ENCODE measurements at places on chromosomes 3 and 15.
A peak's percentile ranks its signal among the peaks of the same experiment; 100 is the strongest.

DNA sequence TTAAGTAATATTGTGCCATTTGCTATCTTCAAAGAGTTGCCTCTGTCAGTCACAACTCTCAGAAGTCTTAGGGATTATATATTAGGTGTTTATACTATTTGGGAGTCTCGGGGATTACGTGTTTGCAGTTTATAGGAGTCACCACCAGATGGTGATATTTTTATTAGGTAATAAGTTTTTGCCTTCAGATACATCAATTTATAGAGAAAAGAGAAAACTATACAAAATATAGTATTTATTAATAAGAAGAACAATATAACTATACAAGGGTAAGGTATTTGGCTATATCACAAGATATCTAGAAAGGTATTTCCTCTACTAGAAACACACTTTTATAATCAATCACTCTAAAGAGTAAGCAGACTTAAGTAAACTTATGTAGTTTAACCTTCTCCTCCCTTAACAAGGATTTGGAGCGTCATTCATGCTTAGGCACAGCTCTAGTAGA, 10.7 kb upstream of the DHX36 start:
- peak; percentile 68 for DNase-seq

GRCh38 chr15:95911570-95912279, 418.8 kb upstream of the NR2F2 start:
- no peak for DNase-seq

- DNase-seq, result peak; percentile 14
Observed at GRCh38 chr3:167876620-167877281, 141.2 kb downstream of the SERPINI1 start.

GRCh38 chr15:81227716-81228115, 31.0 kb downstream of the IL16 start:
- DNase-seq, result no peak

- DNase-seq, result no peak
Observed at GRCh38 chr15:87826119-87826747, 430.3 kb downstream of the NTRK3 start.

DNA sequence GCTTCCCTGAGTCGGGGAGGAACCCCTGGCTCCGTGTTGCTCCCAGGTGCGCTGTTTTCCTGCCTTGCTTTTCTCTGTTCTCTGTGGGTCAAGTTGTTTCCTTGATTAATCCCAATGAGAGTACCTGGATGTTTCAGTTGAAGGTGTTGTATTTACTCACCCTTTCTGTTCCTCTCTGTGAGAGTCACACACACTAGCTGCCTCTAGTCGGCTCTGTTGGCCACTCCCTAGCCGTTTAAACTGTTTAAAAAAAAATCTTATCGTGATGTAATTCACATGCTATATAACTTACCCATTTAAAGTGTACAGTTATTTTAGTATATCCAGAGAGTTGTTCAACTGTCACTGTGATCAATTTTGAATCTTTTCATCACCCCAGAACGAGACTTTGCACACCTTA, 74.0 kb downstream of the AKAP13 start:
- no peak for DNase-seq

GRCh38 chr15:94026458-94027304, 204.7 kb upstream of the MCTP2 start:
- no peak for DNase-seq

GRCh38 chr3:175150812-175151401, 291.8 kb downstream of the NAALADL2 start:
- no peak for DNase-seq

DNA sequence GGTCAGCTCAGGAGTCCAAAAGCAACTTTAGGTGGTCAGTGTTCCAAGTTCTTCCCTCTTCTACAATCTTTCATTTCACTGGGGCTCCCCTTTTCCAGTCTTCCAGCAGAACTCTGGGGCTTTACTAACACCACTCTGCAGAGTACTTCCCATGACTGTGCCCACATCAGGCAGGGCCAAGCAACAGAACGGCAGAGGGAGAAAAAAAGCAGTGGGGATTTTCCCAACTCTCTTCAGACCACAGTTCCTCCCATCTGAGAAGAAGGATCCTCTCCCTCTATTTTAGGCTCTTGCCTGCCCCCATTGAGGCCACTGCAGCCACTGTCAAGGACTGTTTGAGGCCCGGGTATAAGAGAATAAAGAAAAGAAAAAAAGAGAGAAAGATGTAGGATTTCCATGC, 70.7 kb downstream of the TTBK2 start:
- DNase-seq, result no peak

DNA sequence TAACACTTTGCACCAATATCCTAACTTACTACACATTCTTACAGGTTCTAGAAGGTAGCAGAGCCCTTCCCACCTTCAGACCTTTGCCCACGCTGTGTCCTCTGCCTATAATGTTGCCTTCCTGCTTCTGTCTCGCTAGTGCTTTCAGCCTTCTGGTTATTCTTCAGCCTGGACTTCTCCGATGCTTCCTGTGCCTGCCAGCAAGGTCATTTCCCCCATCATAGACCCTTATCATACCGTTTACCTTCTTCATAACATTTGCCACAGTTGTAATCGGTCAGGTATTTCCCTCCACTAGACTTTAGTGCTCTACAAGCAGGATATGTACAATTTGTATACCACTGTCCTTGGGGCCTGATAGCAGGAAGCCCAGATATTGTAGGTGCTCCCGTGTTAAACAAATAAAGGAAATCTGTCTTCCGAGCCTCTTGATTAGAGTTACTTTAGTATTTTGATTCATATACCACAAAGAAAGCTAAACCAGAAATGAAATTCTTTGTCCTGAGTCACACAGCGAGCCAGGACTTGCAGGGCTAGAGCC, 35.8 kb upstream of the CMTM7 start:
- no peak for DNase-seq

DNA sequence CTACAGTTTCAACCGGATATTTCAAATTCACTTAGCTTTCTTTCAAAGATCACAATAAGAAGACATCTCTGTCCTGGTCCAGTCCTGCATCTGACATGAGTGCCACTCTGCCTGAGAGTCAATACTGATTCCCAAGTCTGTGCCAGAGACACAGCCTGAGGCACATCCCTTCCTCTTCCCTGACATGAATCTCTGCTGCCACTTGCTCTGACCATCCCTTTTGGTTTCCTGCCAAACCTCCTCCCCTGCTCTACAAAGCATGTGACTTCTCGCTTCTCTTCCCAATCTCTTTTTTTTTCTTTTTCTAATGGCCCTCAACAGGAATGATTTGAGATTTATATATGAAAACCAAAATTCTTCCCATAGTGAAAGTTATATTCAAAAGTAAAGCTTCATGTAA, 117.9 kb downstream of the MECOM start:
- no peak for DNase-seq

- peak; percentile 65 for DNase-seq
Observed at GRCh38 chr3:170038434-170039110, 777 bp downstream of the GPR160 start.

- no peak for DNase-seq
Observed at GRCh38 chr3:50317300-50317699, 5.2 kb downstream of the HYAL2 start.

DNA sequence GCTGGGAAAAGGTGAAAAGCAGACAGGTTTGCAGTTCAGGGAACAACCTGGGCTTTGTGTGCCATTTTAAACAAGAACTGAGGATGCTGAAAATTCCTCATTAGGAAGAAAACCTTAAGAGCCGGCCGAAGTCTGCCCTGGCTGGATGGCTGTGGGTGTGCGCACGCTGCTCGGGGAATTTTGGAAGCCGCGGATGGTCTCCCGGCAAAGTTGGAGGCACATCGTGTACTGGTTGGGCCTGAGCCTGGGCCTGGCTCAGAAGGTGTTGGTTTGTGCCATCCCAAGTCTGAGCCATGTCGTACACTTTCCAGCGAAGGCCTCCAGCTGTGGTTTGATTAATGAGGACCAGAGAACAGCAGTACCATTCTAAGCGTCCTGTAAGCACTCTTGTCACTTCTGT, 188.2 kb downstream of the ATP10A start:
- no peak for DNase-seq

DNA sequence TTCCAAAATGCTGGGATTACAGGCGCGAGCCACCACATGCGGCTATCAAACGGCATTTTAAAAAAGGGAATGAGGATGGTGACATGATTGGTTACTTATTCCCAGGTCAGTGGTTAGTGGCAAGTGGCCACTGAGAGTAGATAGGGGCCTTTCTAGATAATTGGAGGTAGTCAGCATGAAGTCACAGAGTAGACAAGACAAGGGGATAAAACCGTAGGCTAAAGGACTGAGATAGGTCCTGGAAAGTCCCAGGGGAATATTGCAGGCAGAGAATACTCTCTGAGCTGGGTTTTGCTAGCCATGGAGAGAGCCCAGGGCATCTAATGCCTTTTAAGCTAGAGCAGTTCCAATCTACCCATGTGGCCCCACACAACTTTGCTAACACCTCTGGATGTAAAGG, 52.2 kb downstream of the KCNAB1 start:
- DNase-seq, result no peak

- no peak for DNase-seq
Observed at GRCh38 chr3:50345586-50346234, at the start of gene ZMYND10. ZMYND10 (minus strand) TSS chr3:50345732; CDS start chr3:50345579, 153 bp downstream.

- no peak for DNase-seq
Observed at GRCh38 chr3:53324105-53324504, 23.2 kb downstream of the DCP1A start.

DNA sequence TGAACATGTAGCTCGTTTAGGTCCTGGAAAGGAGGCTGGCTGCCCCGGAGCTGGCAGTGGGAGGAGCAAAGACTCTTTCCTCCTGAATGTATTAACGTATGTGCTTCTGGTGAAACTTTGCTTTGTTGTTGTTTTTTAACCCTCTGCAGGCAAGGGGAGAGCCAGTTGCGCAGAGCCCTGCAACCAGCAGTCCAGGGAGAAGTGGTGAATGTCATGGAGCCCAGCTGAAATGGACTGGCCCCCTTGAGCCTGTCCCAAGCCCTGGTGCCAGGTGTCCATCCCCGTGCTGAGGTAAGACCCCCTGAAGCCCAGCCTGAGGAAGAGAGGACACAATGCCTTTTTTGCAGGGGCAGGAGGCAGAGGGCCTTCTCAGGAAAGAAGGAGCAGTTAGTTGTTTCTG, 33.3 kb downstream of the ST6GAL1 start:
- DNase-seq, result no peak

- DNase-seq, result no peak
Observed at GRCh38 chr3:97687734-97688133, 76.8 kb upstream of the ARL6 start.

DNA sequence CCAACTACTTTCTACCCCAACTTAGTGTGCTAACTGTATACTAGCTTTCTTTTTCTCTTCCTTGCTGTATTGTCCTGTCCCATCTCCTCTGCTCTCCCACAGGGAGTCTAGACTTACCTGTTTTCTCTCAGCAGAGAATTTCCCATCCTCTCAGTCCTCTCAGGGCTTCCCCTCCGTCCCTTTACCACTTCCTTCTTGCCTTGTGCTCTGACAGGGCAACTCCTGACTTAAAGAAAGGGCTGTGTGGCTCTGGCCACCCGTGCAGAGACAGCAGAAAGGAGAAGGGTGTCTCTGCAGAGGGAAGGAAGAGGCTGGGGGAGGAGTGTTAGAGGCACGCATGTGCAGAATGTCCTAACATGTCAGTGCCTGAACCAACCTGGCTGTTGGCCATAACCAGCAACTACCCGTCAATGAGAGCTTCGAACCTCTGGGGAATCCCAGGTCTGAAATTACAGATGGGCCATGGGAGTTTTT, at the start of gene GCSAM:
Gene GCSAM (minus strand): TSS at position 274 of the 474 bp plus-strand sequence. CDS start 128 bp downstream, at position 146.
- DNase-seq, result peak; percentile 96

GRCh38 chr3:183131735-183132134, 30.8 kb downstream of the LAMP3 start:
- DNase-seq, result no peak

DNA sequence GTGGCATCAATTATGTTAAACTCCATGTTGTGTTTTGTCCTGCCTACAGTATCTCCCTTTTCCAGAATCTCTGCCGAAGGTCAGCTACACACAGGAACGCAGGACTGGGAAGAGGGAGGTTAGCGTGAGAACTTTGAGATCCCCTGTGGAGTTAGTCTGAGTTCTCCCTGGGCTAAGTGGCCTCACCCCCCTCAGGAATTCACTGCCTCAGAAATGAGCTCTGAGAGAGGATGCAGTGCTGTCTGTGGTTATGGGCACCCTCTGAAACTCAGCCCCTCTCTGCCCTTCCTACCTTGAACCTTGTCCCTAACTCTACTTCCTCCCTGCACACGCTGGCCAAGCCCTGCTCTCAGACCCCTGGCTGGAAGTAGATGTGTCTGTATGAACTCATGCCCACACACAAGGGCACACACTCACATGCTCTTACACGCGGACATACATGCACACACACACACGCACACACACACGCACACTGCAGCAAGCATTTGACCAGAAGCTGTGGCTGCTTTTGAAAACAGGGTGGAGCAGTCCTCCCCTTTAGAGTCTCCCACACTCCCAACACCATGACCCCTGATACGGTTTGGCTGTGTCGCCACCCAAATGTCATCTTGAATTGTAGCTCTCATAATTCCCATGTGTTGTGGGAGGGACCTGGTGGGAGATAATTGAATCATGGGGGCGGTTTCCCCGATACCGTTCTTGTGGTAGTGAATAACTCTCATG, 5.3 kb upstream of the VIPR1 start:
- no peak for DNase-seq

- DNase-seq, result no peak
Observed at GRCh38 chr3:157810924-157811718, 295.1 kb downstream of the SHOX2 start.

GRCh38 chr3:101170062-101170771, 150.2 kb downstream of the IMPG2 start:
- no peak for DNase-seq

DNA sequence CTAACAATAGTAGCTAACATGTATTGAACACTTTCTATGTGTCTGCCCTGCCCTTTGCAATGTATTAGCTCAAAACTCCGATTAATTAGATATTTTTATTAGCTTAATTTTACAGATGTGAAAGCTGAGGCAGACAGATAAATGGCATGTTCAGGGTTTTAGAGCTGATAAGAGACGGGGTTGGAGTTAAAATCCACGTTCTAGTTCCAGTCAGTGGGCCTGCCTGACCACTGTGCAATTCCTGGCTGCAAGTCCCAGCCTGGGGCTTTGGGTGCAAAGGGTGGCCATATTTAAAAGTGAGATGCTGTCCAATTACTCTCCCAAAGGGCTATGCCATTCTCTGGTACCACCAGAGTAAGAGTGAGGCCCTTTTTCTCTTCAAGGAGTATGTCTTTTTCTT, 33.2 kb downstream of the FOXL2 start:
- DNase-seq, result no peak

DNA sequence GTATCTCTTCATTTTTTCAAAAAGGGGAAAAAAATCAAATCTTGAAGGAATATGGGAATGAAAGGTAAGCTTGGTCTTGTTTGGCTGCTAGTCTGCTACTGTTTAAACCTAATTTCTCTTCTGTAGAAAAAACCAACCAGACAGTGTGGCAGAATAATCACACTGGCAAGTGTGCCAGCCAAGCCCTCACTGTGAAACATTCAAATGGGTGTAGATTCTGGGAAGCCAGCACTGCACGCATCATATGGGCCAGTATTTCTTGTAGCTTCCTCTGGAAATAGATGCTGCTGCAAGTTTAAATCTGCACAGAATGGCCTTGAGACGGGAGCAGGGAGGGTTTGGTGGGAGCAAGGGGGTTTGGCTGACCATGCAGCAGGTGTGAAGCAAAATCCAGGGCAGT, 62.1 kb downstream of the POMGNT2 start:
- no peak for DNase-seq

- no peak for DNase-seq
Observed at GRCh38 chr3:136380530-136380929, 130.4 kb downstream of the PCCB start.

- DNase-seq, result no peak
Observed at GRCh38 chr15:80459380-80459779, 55.2 kb downstream of the ARNT2 start.

- DNase-seq, result no peak
Observed at GRCh38 chr3:106570426-106570825, 701.6 kb upstream of the CBLB start.

- DNase-seq, result no peak
Observed at GRCh38 chr15:60351066-60351465, 46.7 kb downstream of the ANXA2 start.
